Globus pallidus (tissue), 1 donor: ENCODE measurements at places on chromosomes 11 and 22.

GRCh38 chr11:85539740-85540139 lies 87.4 kb downstream of the DLG2 start:
- no peak for DNase-seq

DNA sequence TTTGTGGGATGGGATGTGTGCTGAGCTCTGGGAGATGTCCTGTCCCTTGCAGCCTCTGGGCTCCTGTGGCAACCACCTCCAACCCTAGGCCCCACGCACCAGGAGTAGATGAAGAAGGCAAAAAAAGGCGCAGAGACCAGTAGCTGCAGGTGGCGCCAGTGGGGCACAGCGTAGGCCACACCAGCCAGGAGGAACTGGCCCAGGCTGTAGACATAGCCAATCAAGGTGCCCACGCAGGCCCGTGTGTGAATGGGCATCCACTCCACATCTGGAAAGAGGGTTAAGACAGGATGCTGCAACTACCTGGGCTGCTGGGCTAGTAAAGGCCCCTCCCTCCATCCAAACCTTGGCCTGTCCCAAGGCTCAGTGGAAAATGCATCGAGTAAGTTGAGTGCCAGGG lies 3.0 kb downstream of the SLC22A6 start:
- no peak for DNase-seq

DNA sequence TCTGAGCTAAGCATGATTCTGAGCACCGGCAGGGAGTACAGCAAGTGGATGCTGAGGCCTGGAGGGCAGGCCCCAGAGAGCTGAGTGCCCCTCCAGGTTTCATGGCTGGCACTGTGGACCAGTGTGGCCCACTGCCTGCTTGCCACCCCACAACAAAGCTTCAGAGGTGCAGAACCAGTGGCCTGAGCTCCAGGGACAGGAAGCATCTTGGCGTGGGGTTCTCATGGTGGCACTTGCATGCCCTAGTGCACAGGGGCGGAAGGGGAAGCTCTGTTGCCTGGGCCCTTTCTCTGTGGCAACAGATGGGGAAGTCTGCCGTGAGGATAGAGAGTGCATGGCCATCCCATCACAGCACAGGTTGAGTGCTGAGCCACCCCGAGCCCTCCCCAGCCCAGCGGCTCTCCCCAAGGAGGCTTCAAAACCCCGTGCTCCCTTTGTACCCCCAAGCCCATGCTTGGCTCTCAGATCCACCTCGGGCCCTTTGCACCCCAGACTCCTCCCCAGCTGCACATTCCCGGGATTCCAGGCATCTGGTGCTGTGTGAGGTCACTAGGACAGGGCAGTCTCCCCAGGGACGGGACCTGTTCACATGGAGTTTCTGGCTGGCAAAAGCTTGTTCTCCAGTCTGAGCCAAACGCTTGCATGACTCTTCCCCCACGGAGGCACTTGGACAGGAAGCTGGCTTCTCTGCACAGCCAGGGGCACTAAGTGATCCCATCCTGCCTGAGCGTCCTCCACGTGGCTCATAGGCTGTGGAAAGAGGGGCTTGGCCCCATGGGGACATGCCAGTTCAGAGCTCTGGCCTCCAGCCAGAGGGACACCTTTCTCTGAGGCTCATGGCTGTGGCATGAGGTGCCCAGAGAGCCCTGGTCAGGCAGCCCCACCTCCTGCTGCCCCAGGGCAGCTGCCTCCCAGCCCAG lies 4.2 kb downstream of the SLC25A1 start:
- DNase-seq, result no peak

GRCh38 chr22:38246692-38247091 lies 26.1 kb downstream of the TMEM184B start:
- DNase-seq, result peak; percentile 89

DNA sequence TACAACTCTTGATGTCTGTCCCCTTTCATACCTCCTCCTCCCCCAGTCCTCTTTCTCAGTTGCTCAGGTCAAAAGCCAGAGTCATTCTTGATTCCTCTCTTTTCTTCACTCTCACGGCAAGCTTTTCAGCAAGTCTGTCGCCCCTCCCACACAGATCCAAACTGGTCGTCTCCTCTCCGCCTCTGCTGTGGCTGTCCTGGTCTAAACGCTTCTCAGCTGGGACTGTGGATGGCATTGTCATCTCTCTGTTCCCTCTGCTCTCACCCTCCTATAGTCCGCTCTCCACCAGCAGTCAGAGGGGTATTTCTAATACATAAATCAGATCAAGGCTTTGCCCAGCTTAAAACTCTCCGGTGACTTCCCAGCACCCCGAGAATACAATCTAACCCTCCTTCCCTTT lies 46.8 kb upstream of the SPATA19 start:
- no peak for DNase-seq

GRCh38 chr11:44775366-44775984 lies 48.7 kb downstream of the TSPAN18 start:
- DNase-seq, result peak; percentile 12

GRCh38 chr22:47564651-47565434 lies 802.4 kb downstream of the TBC1D22A start:
- DNase-seq, result no peak

DNA sequence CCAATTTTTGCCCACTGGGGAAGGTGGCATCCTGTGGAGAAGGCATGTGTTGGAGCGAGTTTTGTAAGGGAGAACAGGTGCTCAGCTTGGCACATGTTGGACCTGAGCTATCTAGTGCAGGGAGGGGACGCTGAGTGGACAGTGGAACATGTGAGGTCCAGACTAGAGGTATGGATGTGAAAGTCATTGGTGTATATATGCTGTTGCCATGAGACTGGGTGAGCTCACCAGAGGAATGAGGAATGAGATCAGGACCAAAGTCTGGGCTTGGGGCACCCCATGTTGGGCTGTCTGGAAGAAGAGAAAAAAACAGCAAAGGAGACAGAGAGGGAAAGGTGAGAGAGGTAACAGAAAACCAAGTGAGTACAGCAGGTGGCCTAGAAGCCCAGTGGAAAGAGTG lies 12.3 kb upstream of the SYT7 start:
- DNase-seq, result no peak

GRCh38 chr22:38927033-38927781 lies 30.2 kb upstream of the APOBEC3A start:
- peak; percentile 79 for DNase-seq

DNA sequence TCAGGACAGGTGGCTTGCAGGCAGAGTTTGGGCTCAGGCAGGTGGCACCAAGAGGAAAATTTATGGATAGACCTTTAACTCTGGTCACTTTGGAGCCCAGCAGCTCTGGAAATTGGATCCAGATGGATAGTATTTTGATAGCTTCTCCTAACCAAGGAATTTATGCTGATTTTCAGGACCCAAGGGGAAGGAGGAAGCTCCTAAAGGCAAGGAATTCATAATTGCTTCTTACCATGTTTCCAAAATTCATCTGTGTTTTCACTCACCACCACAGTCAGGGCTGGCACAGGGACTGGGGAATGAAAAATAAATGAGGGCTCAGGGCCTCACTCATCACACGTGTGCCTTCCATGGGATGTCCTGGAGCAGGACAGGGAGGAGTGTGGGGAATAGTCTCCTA lies 317.8 kb downstream of the ST3GAL4 start:
- DNase-seq, result no peak

- no peak for DNase-seq
These were observed 139.9 kb upstream of the PLET1 start for GRCh38 chr11:112400476-112401014.

DNA sequence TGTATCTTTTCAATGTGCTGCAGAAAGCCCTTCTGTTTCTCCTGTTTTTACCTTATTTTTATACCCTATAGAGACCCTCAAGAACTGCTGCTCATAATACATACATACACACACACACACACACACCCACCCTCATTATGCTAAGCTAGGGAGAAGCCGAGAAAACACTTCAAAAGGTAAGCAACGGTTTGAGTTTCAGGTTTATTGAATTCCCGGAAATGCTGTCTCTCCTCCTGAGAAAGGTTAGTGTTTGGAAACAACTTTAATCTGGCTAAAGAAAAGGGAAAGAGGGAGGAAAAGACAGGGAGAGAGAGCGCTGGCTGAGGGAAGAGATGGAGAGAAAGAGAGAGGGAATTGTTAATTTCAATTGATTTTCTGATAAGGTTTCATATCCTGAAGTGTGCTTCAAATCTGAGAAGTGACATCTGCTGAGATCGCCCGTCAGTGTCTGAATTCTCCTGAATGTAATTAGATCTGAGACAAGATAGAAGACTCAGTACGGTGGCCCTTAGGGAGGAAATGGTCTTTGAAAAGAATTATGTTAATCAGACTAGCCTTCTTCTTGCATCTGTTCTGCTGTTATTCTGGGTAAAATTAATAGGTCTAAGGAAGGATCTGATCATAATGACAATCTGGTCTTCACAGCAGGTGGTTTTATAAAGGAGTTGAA lies 169.1 kb downstream of the NXPE2 start:
- no peak for DNase-seq

- no peak for DNase-seq
These were observed 9.8 kb upstream of the CECR2 start for GRCh38 chr22:17359501-17359900.
